ENCODE measurements at places on chromosomes 5 and 9.

DNA sequence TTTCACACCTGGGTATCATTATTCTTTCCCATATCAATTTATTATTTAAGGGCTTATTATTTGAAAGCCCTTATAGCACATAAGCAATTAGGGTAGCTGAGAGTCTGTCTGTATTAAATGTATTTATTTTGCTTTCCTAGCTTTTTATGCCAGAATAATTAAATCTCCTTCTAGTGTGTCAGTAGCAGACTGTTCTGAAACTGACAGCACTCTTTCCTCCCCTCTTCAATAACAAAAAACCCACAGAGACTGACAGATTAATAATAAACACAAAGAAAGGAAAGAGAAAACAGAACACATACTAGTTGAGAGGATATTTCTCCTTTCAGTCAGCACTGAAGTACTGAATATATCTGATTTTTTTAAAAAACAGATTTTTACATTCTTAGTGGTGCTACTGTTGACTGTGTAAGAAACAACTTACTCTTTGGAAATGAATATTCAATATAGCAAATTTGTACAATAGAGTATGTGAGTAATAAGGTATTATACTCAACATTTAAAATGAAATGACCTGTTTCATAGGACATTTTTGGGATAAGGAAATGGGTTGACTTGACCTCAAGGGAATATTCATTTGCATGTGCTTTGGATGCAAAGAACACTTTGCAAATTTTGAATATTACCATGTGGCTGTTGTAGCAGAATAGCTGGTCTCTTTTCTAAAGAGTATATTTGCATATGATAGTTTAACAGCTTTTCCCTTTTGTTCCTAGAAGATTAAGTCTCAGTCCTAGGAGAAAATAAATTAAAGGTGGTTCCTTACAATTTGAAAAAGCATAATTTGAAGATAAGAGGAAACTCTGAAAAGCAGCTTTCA, 208.3 kb downstream of the SPATA31D1 start:
- no peak for DNase-seq

DNA sequence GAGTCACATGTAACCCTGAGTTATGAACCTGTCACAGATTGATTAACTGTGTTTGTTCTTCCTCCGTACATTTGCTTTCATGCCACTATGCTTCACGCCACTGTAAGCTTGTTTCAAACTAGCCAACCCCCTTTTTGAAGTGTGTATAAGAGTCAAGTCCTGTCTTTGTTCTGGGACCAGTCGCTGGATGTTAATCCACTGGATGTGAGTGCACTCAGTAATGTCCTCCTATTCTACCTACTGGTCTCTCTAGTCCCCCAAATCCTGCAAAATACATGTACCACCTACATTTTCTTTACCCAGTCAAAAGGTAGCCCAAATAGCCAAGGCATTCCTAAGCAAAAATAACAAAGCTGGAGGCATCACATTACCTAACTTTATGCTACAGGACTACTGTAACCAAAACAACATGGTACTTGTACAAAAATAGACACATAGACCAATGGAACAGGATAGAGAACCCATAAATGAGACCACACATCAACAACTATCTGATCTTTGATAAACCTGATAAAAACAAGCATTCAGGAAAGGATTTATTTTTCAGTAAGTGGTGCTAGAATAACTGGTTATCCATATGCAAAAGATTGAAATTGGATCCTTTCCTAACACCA, 1139.1 kb upstream of the SEMA6A start:
- peak; percentile 0 for DNase-seq

DNA sequence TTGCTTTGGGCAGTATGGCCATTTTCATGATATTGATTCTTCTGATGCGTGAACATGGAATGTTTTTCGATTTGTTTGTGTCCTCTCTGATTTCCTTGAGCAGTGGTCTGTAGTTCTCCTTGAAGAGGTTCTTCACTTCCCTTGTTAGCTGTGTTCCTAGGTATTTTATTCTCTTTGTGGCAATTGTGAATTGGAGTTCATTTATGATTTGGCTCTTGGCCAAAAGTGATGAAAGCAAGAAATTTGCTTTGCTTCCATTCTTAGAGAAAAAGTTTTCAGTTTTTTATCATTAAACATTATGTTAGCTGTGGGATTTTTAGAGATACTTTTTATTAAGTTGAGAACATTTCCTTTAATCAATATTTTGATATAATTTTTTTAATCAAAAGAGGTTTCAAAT, 203.5 kb downstream of the TAF11L14 start:
- no peak for DNase-seq

DNA sequence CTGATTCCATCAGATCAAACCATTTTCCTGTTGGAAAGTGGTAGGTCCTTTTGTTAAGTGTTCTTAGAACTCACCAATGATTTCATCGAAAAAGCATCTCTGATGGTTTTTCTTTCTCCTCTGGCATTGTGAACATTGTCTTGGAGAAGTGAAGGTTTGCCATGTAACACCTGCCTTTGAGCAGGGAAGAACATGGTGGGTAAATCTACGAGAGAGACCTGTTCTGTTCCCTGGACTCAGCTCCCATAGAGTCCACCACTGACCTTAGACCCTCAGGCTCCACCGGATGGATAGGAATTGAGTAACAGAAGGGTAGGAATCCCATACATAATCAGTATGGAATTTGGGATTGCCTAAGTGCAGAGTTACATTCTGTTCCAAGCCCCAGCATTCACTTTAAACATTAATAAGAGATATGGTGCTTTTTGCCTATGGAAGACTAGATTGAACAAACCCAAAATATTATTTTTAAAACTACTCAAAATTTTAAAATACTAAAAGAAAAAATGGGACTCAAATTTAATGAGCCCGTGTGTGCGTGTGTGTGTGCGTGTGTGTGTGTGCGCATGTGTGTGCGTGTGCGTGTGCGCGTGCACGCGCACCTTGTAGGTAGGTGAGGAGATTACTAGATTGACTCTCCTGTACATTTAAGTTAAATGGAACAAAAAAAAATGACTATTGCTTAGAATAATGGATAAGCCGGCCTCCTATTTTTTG, 92.0 kb downstream of the C9orf152 start:
- DNase-seq: no peak

Measured in activated T-cell treated with anti-CD3 and anti-CD28 coated beads, Interleukin-2, amount 50 U/mL, for 72 hours (primary cell).